ENCODE measurements at places on chromosomes 13 and 19.

- peak; percentile 65 for DNase-seq
Observed at GRCh38 chr19:29700498-29700897, 14.6 kb downstream of the C19orf12 start.

- no peak for DNase-seq
Observed at GRCh38 chr13:76849493-76849892, 36.7 kb downstream of the KCTD12 start.

DNA sequence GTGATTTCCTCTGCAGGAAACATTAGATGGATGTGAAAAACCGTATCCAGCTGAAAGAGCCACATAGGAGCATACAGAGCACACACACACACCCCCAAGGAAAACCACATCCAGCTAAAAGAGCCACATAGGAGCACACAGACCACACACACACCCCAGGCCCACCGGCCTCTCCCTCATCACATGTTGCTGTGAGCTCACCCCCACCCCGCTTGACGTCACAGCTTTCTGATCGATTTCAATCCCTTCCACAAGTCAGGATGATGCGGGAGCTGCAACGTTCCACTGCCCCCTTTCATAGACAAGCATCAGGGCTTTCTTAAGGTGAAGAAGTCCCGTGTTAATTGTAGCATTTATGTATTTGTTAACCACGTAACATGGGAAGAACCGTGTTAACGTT, 72.4 kb upstream of the SOX1 start:
- no peak for DNase-seq

DNA sequence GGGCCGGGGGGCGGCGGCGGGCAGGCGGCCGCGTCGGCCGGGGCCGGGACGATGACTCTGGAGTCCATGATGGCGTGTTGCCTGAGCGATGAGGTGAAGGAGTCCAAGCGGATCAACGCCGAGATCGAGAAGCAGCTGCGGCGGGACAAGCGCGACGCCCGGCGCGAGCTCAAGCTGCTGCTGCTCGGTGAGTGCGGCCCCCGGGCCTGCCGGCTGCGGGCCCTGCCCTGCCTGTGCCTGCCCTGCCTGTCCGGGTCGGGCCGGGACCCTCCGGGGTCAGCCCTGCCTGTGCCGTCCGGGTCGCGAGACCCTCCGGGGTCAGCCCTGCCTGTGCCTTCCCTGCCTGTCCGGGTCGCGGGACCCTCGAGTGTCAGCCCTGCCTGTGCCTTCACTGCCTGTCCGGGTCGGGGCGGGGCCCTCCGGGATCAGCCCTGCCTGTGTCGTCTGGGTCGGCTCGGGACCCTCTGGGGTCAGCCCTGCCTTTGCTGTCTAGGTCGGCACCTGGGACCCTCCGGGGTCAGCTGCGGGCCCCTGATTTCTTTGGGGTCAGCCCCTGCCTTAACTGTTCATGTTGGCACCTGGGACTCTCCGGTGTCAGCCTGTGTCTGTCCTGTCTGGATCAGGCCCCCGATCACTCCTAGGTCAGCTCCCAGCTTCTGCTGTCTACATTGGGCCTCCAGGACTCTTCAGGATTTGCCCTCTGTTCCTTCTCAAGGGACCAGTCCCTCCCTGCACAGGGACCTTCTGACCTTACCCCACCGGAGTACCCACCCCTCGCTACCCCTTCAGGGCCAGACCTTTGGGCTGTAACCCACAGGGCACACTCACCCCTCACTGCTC, 659 bp downstream of the GNA11 start:
- peak; percentile 29 for DNase-seq

DNA sequence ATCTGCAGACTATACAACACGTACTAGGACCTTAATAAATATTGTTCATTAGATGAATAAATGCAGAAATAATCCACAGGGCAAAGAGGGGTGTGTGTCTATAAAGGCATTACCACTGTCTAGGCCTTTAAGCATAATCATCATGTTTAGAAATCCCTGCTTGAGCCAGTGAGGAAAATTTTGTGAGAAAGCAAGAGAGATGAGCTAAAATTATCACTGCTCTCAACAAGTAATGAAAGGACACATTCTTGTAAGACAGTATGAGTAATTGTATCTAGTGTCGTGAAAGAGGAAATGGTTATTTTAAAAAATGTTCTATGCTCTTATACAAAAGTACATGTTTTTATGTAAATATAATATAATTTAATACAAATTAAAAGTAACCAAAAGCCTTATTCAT, 1699.4 kb downstream of the PCDH9 start:
- DNase-seq: no peak

DNA sequence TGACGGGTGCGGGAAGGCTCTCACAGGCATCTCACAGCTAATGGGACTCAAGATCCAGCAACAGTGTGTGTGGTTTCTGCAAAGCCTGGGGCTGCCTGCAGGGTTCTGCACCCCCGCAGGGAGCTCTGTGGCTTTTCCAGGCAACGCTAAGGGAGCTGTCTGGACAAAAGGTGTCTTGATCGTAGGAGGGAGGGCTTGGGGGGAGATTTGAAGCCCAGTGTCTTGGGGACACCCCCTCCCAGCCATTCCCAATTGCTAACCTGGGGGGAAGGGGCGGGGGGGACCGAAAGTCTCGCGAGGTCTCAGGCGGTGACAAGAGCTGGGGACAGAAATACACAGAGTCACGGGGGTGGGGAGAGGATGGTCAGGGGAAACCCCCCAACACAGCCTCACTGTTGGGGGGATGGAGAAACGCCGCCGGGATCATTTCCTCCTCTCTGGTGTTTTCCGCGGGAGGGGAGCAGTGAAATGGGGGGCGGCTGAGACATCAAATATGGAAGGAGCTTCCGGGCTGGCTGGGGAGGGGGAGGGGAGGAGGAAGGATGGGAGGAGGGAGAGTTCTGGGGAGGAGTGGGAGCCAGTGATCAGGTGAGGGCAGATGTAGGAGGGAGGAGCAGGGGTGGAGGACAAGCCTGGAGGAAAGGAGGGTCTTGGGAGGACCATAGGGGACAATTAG, 13.3 kb downstream of the KCNC3 start:
- DNase-seq: peak; percentile 82

DNA sequence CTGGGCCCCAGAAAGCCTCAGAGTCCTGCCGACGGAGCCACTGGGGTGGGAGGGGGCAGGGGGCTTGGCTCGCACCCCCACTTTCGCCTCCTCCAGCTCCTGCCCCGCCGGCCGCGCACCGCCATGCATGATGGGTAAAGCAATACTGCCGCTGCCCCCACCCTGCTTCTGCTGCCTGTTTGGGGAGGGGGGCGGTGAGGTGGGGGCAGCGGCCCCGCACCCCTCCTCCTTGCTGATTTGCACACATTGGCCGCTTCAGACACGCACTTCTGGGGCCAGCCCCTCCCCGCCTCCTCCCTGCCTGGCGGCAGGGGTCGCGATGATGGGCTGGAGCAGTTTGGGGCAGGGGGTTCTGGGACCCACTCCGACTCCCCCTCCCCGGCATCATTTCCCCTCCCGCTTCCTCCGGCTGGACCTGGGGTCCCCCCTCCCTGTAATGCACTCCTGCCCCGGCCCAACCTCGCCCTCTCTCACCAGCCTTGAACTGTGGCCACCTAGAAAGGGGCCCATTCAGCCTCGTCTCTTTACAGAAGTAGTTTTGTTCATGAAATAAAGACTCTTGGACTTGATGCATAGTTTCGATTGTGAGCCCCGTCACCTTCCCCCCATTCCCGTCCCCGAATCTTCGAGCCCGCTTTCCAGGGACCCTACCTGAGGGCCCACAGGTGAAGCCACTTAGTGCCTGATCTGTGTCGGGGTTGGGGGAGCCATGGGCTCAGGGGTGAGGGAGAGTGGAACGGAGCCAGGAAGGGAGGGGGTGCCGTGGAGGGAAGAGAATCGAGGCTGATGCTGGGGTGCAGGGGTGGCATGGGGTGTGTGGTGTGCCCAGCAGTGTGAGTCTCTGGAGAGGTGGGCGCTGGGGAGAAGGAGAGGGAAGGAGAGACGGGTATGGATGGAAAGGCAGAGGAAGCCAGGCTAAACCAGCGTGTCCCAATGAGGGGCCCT, 1.4 kb upstream of the HPN start:
- DNase-seq: no peak

DNA sequence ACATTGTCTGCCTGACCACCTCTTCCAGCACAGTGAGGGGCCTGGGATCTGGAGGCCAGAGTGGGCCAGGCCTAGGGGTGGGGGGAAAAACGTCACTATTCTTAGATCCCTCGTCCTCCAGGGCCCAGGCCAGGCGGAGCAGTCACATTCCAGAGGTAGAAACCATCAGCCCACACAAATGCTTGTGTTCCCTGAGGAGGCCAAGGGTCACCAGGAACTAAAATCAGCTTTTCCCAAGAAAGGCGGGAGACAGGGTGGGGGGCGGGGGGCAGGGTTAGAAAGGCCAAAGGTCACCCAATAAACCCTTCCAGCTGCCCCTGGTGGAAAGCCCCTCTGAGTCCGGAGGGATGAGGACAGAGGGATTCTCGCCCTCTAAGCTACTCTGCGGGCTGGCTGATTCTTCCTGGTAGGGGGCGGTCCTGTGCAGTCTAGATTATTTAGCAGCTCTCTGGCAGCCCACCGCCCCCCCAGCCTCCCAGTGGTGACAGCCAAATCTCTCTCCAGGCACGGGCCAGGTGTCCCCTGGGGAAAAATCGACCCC, 23.5 kb upstream of the CCL25 start:
- DNase-seq: no peak

- no peak for DNase-seq
Observed at GRCh38 chr19:22608441-22608840, 25.7 kb upstream of the ZNF492 start.

DNA sequence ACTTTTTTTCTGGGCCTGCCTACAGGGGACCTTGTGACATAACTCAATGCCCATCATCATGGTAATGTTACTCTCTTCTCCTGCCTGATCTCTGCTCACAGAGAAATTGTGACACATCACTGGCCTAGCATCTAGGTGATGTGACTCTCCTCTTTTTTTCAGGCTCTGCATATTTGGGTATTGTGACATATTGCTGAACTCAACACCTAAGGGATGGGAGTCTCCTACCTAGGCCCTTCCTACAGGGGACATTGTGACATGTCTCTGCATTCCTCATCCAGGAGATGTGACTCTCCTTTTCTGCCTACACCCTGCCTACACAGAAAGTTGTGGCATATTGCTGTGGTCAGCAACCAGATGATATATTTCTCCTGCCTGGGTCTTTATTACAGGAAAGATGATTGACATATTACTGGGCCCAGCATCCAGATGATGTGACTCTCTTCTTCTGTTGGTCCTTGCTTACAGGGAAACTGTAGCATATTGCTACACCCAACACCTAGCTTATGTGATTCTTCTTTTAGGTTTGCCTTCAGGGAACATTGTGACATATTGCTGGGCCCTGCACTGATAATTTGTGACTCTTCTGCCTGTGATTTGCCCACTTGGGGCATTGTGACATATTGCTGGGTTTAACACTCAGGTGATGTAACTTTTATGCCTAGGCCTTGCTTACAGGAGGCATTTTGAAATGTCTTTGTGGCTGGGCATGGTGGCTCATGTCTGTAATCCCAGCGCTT, 21.0 kb upstream of the ZNF254 start:
- DNase-seq: no peak

- no peak for DNase-seq
Observed at GRCh38 chr13:22127277-22128164, 456.6 kb downstream of the FGF9 start.

- DNase-seq: no peak
Observed at GRCh38 chr13:23618341-23618740, 48.1 kb downstream of the TNFRSF19 start.

- DNase-seq: no peak
Observed at GRCh38 chr13:108769213-108770070, 140.0 kb downstream of the MYO16 start.

- no peak for DNase-seq
Observed at GRCh38 chr13:38141792-38142191, 207.9 kb upstream of the UFM1 start.

GRCh38 chr13:30047154-30047874, 196.9 kb upstream of the UBL3 start:
- no peak for DNase-seq

GRCh38 chr13:59229861-59230260, 933.9 kb downstream of the DIAPH3 start:
- DNase-seq: no peak
